Umbilical cord (tissue), 2 donors: ENCODE measurements at places on chromosomes 13 and 19. TPM values are rescaled to one million over a fixed set of nuclear protein-coding genes. Genes with fewer than 3 reads are reported as not detected.

DNA sequence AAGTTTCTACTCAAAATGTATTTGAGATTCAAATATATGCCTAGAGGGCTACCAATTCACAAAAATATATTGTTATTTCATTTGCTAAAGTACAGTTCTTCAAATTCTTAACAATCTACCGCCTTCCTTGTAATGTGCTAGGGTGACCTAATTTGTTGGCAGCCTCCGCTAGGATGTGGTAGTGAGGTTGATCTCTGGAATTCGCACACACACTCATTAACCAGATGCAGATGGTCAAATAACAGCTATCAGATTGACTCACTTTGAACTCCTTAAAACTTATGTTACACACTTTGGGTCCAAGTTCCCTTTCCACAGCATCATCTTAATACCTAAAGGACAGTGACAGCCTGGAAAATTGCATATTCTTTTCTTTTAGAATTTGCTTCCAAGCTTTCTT is 367.3 kb downstream of the DCT start:
- DNase-seq, result peak; percentile 51

ZNF177 gene
- 3.6 TPM for total RNA-seq

GRCh38 chr19:36255316-36255715 is 40.4 kb downstream of the ZNF146 start:
- DNase-seq, result no peak

CEACAM7 gene
- total RNA-seq, result 3.6 TPM

GRCh38 chr19:58002384-58003173 is at the start of gene ZNF606:
TSS of gene ZNF606 (minus strand) at chr19:58002820. CDS start at chr19:58001319, 1,501 bp downstream.
- DNase-seq, result peak; percentile 91

OR7C1 gene
- 6.3 TPM for total RNA-seq

DNA sequence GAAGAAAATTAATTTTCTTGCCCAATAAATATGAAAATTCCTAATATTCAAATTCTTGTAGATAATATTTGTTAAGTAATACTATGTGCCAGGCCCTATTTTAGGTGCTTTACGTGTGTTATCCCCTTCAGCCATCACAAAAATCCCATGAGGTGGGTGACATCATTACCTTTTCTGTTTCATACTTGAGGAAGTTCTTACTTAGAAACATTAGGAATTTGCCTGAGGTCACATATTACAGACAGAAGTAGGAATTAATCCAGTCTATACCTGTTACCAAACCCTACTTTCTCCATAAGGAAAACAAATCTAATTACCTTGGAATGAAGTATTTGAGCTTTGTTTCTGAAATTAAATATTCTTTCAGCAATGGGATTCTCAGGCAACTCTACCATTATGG is 336.1 kb downstream of the GPC6 start:
- DNase-seq, result no peak

GRCh38 chr19:33535226-33535625 is 13.6 kb upstream of the PEPD start:
- no peak for DNase-seq

DNA sequence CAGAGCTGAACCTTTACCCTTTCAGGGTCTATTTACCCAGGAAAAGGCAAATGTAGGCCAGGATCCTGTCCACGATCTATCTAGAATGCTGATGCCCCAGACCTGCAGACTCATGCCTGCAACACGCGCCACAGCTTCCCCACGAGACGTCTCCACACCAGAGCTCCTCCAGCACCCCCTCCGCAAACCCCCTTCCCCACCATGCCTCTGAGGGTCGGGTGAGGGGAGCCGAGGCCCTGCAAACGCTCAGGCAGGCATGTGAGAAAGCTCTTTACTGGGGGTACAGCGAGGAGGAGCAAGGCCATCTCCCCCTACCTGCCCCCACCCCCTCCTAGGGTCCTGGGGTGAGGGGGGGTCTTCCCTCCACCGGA is 8.9 kb downstream of the DYRK1B start:
- no peak for DNase-seq

- DNase-seq, result no peak
These were observed 262.7 kb upstream of the KLHL1 start for GRCh38 chr13:70370924-70371323.

DNA sequence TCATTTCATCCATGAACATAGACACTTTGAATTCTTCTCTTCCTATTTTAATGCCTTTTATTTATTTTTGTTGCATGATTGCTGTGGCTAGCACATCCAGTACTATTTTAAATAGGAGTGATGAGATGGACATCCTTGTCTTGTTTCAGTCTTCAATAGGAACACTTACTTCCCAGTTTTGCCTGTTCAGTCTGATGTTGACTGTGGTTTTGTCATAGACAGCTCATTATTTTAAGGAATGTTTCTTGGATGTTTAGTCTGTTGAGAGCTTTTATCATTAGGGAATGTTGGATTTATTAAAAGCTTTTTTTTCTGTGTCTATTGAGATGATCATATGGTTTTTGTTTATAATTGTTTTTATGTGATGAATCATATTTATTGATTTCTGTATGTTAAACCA is 586.6 kb downstream of the SLITRK1 start:
- no peak for DNase-seq

PLIN5 gene
- total RNA-seq, result 0.72 TPM

KASH5 gene
- 1.7 TPM for total RNA-seq

DNA sequence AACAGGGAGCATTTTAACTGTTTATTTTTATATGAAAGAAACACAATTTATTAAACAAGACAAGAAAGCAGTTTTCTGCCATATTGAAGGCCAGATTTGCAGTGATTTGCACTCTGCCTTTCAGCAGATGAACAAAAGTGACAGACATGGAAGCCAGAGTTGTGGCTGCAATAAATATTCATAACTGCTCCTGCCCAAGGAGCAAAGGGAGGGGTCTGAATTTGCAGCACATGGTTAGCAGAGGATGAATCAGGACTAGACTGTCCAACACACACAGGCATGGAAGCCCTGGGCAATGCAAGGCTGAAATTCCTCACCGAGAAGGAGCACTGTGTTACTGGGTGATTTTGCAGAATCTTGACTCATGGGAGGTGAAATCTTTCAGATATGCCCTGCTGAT is 418.2 kb downstream of the DCT start:
- DNase-seq, result peak; percentile 51

GRCh38 chr13:52983836-52984235 is 44.8 kb upstream of the OLFM4 start:
- no peak for DNase-seq

DNA sequence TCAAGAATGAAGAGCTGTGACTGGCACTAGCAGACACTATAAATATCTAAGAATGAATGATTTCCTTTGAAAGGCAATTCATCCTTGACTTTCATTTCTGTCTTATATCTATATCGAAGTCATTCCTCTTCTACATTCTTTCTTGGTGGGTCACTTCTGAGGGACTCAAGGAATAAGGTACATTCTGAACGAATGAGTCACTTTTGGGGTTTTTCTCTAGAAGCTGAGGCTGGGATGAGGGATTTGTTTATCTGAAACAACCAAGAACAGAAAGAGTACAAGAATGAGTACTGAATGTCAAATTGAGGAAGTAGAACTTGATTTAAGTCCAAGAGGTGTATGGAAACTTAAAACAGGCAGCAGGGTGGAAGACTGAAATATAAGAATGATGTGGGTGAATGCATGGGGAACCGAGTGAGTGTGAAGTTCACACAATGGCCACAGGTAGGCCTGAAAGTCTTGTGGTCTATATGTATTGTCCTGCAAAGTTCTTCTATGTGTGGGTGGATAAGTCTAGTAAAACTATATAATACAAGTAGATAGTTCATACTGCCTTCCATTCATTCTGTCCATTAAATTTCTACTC is 343.9 kb downstream of the OXGR1 start:
- DNase-seq, result peak; percentile 8

TLE5 gene
- total RNA-seq, result 41.4 TPM

- DNase-seq, result peak; percentile 65
These were observed 9.0 kb upstream of the JUND start for GRCh38 chr19:18290302-18291018.

NLRP5 gene
- total RNA-seq, result 0.24 TPM

GRCh38 chr13:41492432-41493260 is 35.3 kb downstream of the RGCC start:
- no peak for DNase-seq

DNA sequence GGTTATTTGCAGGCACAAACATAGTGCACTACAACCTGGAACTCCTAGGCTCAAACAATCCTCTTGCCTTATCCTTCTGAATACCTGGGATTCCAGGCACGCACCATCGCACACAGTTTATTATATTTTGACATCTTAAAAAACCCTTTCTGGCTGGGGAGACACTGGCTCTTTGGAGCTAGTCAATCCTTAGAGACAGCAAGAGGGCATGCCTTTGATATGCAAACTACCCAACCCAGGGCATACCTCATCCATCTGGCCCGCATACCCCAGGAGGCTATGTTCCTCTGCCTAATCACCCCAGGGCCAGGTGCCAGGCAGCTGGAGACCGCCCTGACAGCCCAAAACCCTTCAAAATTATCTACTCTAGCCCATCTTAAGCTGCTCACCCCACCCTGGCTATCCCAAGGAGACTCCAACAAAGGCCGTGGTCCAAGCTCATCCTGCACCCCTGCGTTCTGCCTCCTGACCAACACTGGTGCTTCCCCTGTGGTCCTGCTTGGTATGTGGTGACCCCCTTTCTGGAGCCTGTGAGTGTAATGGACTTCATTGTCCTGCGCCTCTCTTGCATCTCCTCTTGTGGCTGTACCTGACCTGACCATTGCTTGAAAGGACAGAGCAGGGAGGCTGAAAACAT is 86.4 kb downstream of the RGCC start:
- DNase-seq, result no peak

NANOS3 gene
- not detected for total RNA-seq

DNA sequence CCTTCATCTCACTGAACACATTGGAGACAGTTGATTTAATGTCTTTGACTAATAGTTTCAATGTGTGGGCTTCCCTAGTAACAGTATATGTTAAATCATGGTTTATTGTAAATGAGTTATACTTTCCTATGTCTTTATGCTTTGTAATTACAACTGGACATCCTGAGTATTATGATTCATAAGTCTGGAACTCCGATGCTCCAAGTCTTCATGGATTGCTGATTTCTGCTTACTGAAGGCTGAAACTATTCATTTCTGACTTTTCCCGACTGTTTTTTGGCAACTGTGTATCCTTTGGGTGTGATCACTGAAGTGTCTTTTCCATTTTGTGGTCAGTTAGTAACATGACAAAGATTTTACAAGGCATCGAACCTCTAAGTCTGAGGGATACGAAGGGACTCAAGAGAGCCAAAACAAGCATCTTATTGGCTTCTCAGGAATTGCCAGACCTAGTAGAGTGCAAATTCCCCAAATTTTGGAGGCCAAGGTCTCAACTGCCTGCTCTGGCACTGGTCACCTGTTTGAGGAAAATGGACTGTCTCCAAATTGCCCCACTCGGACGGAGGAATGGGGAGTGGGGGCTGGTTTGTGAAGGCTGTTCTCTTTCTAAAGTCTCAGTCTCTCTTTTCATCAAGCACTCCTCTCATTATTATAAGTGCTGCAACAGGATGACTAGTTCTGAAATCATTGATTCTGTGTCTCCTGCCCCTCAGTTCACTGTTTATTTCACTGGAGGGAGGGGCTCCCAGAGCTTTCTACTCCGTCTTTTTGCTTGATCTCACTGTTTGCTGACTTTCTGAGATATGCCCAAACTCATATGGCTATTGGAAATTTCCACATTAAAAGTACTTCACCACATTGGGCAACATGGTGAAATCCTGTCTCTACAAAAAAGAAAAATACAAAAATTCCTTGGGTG is 20.2 kb upstream of the CD70 start:
- peak; percentile 19 for DNase-seq

DNA sequence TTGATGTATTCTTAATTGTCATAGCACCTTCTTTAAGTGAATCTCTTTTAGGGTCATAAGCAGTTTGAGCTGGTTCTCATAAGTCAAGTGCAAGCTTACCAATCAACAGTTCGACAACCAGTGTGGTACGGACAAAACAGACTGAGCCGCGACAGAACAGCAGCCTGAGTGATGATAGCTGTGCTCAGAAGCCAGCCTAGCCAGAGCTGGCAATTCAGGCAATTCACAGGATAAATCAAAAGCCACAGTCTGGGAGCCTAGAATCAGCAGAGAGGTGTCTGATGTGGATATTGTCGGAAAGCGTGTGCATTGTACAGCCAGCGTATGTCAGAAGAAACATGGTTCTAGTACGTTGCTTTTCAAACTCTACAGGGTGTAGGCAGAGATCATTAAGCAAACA is 14.9 kb downstream of the UBE2L5 start:
- DNase-seq, result no peak

GRCh38 chr13:100213576-100213975 is 124.7 kb downstream of the PCCA start:
- DNase-seq, result no peak

- no peak for DNase-seq
These were observed 62.3 kb upstream of the PARP4 start for GRCh38 chr13:24574847-24575246.

GRCh38 chr13:98869408-98870090 is 108.3 kb downstream of the DOCK9 start:
- peak; percentile 17 for DNase-seq

- peak; percentile 79 for DNase-seq
These were observed 870 bp downstream of the ZNF44 start for GRCh38 chr19:12293777-12294248.
